ENCODE measurements at places on chromosomes 1 and 21.

DNA sequence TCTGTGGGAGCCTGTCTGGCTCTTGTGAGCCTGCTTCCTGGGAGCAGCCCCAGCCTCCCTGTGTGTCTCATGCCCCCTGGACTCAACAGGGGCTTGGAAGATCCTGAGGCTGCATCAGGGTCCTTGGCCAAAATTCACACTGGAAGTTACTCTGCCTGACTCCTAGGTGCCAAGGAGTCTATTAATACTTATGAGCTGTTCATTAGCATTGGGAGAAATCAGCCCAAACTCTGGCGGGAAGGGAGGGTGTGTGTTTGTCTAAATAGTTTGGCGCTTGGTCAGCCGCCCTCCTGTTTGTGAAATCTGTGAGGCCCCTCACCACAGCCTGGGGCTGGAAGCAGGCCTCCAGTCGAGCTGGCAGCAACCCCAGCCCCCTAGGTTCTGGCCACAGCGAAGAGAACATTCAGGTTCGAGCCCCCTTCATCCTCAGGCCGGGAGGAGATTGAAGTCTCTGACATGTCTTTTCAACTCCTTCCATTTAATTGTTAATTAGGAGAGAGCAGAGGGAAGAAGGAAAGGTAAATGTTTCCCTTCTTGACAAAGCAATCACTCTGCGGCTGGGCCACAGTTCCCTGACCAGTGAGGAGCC, 82.1 kb upstream of the F3 start:
- DNase-seq: no peak

- DNase-seq: no peak
Observed at GRCh38 chr1:42937836-42938644, 20.6 kb downstream of the SLC2A1 start.

DNA sequence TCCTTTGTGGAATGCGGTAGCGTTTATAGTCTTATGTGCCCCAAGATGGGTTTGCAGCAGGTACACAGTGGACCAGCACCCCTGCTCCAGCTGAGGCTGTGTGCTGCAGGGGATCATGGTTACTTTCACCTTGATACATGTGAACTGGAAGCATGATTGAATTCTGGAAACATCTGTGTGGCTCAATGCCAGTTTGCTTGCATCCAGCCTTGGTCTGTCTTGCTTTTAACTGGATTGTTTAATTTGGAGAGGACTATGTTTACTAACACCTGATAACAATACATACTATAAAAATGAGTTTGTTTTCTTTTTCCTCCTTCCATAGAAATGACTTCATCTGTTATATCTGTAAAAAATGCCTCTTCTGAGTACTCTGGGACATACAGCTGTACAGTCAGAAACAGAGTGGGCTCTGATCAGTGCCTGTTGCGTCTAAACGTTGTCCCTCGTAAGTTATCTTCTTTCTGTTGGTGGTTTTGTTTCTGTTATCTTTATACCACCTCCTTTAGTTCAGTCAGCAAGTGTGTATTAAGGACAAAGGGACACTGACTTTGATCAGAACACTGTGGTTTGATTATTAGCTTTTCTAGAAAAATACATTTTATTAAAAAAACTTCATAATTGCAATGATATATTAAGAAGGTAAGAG, 47.7 kb downstream of the CXADR start:
- DNase-seq: no peak

- peak; percentile 19 for DNase-seq
Observed at GRCh38 chr1:15180945-15181523, 27.5 kb downstream of the TMEM51 start.

DNA sequence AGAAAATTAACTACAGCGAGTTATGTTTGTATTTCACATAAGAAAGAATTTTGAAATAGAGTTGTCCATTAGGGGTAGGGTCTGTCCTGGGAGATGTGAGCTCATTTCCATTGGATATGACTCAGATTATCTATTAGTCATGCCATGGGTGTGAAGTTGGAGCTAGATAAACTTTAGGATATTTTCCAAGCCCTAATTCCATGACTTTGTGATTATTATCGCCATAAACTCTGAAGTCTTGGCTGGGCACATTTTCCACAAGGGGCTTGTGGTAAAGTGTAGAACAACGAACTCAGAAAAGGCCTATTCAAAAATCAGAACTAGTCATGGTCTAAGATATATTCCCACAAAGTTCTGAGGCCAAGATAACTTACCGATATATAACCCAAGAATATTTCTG, 396.6 kb downstream of the DPYD start:
- DNase-seq: no peak

GRCh38 chr1:59340411-59341307, 43.8 kb downstream of the FGGY start:
- no peak for DNase-seq

- DNase-seq: no peak
Observed at GRCh38 chr1:108878160-108878469, 1.3 kb downstream of the GPSM2 start.

- DNase-seq: no peak
Observed at GRCh38 chr1:82441402-82441801, 640.7 kb downstream of the ADGRL2 start.

- DNase-seq: no peak
Observed at GRCh38 chr1:205375835-205376545, 19.3 kb upstream of the KLHDC8A start.

DNA sequence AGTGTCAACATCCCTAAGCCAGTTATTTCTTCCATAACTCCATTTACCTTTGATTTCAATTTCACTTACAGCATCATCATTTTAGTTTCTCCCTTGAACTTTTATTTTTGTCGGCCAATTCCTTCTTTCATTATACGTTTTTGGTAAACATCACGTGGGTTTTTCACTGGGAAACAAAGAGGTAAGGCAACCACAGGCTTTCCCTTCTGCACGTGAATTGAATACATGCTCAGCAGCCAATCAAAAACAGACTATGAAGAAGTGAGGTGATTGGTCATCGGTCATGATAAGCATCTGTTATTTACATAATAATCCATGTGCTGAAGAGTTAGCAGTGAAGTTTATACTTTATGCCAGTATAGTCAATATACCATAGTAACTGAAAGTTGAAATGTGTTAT, 98.7 kb downstream of the NCAM2 start:
- no peak for DNase-seq

GRCh38 chr1:200619894-200620272, 668 bp downstream of the KIF14 start:
- no peak for DNase-seq

DNA sequence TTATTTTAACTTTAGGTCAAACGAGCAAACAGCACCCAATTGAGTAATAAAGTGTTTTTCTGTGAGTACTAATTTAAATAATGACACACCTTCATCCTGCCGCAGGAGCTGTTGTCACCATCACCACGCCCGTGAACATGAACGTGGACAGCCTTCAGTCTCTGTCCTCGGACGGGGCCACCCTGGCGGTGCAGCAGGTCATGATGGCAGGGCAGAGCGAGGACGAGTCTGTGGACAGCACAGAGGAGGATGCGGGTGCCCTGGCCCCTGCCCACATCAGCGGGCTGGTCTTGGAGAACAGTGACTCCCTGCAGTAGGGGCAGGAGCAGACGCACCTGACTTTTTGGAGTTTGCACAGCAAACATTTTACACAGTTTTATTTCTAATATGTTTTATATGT, 45.9 kb downstream of the CBS start:
- no peak for DNase-seq

DNA sequence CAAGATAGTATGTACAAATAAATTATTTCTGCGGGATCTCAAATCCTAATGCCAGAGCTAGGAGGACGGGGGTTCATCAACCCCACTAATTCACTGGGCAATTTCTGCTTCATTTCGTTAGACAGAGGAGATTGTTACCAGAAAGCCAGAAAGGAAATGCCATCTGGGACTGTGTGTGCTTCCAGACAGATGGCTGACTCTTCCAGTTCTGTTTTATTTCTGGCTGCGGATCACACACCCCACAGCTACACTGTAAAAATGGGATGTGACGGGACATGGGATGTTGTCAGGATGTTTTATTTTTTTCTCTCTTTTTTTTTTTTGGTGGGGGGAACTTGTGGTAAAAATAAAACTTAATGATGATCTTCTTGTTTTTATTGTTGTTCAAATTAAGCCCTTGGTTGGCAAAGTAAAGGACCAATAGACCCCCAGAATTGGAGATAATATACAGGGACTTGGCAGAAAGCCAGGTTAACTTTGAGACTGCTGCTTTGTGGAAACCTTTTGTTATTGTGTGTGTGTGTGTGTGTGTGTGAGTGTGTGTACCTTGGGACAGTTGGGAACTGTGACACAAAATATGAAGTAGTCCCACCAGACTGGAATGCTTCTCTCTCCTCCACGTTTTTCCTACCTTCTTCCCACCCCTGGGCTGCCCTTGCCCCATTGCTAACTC, 114.5 kb downstream of the NUF2 start:
- no peak for DNase-seq

- DNase-seq: no peak
Observed at GRCh38 chr1:164678136-164678700, 119.2 kb downstream of the PBX1 start.

- no peak for DNase-seq
Observed at GRCh38 chr1:84644472-84644871, 45.8 kb downstream of the SSX2IP start.

DNA sequence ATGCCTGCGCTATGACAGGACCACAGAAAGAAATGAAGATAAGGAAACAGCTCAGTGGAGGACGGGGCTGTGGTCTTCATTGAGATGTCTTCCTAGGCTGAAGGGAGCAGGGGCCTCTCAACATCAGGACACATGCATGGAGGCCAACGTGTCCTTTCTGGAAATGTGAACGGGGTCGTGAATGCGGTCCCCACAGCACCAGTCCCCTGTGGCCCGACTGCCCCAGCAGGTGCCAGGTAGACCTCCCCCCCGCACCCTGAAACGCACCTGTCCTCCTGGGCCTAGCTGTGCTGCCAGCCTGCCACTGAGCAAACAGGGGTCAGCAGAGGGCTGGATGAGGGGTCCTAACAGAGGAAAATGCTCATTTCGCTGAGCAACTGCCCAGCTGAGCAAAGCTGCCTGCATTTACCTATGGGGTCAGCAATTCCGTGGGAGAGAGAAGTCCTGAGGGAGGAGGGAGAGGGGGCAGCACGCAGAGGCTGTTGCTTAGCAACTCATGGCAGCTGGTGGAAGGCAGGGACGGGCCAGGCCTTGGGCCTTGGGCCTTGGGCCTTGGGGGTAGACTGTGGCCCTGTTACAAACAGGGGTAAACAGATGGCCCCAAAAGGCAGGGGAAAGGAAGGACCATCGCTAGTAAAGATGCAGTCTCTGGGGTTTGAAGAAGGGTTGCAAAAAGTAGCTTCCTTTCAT, 77.4 kb downstream of the NPHP4 start:
- DNase-seq: no peak

DNA sequence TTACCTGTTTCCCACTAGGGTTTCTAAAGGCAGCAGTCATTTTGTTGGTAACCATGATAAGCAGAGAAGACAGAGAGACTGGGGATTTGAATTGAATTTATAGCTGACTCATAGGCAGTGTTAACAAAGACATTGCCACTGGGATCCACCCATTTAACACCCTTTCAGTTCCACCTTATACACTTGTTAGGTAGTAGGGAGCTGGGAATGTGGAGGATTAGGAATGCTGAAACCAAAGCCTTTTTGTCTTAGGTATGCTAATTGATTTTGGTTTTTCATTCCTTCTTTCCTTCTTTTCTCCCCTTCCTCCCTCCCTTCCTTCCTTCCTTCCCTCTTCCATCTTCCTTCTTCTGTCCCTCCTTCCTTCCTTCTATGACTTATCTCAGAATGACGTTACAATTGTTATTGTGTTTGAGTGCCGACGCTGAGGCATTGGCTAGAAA, 7.5 kb upstream of the EVI5 start:
- DNase-seq: no peak

DNA sequence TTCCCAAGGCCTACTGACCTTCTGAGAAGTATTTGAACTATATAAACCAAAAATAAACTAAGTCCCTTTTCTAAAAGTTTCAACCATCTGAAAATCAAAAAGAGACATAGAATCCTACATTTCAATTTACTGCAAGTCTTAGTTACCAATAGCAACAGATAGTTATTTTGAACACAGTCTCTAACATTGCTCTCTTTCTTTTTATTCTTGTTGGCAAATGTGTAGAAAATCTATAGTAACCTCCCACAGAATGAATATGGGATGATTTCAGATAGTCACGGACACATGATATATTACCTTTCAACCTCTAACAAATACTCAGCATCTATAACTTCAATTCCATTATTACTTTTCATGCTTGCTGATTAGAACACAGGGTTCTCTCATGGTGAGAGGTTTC, 68.9 kb upstream of the RAB3GAP2 start:
- no peak for DNase-seq

DNA sequence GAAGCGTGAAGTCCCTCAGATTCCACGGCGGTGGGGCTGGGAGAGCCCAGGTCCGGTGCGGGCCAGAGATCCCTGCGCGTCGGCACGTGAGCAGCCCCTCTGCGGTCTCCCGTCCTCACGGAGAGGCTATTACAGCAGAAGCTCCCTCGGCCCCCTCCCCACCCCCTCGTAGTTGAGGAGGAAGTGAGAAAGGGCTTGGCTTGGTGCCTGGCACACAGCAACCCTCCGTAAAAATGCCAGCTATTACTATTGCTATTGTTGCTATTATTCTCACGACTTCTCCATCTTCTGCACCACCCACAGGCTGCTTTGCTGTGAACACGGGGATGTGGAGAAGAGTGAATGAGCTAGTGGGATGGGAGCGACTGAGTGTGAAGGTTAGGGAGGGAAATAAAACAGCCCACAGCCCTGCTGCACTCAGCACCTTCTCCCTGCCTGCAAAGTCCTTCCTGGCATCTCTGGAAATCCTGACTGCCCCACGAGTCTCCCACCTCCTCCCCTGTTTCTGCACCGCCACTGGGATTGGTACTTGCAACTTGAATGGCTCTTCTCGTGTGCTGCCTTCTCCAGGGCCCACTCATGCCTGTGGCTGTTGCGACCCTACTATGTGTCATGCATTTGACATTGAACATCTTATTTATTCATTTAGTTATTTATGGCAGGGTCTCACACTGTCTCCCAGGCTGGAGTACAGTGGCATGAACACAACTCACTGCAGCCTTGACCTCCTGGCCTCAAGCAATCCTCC, 26.6 kb downstream of the ZBTB18 start:
- DNase-seq: peak; percentile 21

DNA sequence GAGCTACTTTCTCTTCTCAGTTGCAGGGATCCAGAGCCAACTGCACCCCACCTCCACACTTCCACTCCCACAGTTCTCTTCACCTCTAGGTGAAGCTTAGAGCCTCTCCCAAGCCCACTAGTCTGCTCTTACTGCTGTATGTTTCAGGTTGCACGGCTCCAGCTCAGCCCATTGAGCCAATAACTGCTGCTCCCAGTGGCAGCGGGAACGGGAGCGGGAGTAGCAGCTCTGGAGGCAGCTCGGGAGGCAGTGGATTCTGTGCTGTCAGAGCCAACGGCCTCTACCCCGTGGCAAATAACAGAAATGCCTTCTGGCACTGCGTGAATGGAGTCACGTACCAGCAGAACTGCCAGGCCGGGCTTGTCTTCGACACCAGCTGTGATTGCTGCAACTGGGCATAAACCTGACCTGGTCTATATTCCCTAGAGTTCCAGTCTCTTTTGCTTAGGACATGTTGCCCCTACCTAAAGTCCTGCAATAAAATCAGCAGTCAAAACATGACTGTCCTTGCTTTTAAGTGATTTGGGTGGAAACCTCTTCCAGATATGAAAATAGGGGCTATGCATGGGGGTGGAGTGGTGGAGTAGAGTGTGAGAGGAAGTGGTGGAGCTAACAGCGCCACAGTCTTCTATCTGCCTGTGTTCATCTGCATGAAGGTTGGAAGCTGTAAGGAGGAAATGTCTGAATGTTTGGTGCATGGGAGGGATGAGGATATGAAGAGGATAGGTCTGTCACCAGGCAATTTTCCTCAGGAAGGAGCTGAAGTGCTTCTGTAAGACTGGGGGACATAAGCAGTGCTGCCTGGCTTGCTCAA, 29.6 kb downstream of the CHIA start:
- DNase-seq: no peak

GRCh38 chr1:165073185-165074007, 283.1 kb downstream of the LMX1A start:
- DNase-seq: peak; percentile 75
